ENCODE measurements at places on chromosomes 7 and 10.

DNA sequence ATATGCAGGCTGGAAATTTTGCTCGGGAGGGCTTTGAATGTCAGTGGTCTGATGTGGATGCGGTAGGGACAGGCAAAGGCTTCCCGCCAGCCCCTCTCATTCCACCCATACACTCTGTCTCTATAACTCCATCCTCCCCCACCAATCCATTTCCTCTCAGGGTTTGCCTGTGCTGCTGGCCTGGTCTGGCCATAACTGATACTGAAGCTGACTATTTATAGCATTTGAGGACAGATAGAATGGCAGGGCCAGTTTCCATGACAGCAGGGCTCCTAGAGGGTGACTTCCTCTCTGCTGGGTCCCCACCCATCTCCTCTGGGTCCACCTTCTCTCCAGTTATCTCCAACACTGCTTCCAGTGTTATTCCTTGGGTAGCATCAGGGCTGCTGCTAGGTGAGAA, 6.6 kb upstream of the PDLIM1 start:
- peaks cover 6% of the 10 kb centered on the region for H3K4me1 ChIP-seq
- peaks cover 31% of the 10 kb centered on the region for H3K27me3 ChIP-seq
- no peaks in the 10 kb centered on the region for H3K36me3 ChIP-seq
- DNase-seq, result no peak

GRCh38 chr10:15444105-15445005, 73.3 kb upstream of the FAM171A1 start:
- H3K4me3 ChIP-seq, result no peak overlapping the region
- no peaks in the 10 kb centered on the region for H3K36me3 ChIP-seq
- no peak for DNase-seq

DNA sequence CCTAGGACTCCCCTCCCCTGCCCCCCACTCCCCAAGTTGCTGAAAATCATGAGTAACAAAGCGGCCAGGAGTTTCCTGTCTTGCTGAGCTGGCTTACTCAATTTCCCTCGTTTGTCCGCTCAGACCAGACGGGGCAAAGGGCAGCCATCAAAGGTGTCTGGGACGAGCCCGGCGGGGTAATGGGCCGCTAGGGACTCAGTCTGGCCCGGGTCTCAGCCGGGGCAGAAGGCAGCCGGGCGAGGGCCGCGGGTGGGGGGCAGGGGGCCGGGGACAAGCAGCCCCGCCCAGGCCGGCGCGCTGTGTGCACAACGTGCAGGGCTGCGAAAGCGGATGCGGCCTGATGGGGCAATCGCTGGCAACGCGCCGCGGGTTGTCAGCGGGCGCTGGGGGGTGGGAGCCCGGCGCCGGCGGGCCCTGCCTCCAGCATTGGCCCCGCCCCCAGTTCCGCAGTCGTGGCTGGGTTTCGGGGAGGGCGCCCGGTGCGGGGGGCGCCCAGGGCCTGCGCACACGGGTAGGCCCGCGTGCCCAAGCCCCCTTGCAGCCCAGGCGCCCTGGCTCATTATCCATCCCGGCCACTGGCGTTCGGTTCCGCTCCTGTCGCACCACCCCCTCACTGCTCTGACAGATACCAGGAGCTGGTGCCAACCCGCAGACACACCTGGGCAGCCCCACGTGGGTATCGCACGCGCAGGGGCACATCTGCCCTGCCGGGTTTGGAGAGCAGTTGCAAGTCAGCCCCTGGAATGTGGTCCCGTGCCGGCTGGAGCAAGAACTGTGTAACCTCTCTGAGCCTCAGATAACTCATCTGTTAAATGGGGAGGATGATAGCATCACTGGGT, 35.1 kb downstream of the DNAJB12 start:
- peak overlapping the region; percentile 100 for H3K27ac ChIP-seq
- peak; percentile 93 for DNase-seq
- H3K4me1 ChIP-seq, result peaks cover 90% of the 10 kb centered on the region
- peak overlapping the region; percentile 97 for H3K4me3 ChIP-seq

DNA sequence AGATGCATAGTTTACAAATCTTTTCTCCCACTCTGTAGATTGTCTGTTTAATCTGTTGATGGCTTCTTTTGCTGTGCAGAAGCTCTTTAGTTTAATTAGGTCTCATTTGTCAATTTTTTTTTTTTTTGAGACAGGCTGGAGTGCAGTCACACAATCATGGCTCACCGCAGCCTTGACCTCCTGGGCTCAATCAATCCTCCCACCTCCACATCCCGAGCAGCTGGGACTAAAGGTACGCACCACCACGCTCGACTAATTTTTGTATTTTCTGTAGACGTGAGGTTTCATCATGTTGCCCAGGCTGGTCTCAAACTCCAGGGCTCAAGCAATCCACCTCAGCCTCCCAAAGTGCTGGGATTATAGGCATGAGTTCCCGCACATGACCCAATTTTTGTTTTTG, 1655.8 kb downstream of the REEP3 start:
- H3K36me3 ChIP-seq, result peaks cover 1% of the 10 kb centered on the region
- H3K27me3 ChIP-seq, result no peaks in the 10 kb centered on the region
- DNase-seq, result no peak
- no peaks in the 10 kb centered on the region for H3K4me1 ChIP-seq
- H3K4me3 ChIP-seq, result no peak overlapping the region

GRCh38 chr7:129405527-129405926, 28.7 kb upstream of the STRIP2 start:
- no peak for DNase-seq
- peak overlapping the region; percentile 76 for H3K4me3 ChIP-seq
- H3K36me3 ChIP-seq, result peaks cover 7% of the 10 kb centered on the region

DNA sequence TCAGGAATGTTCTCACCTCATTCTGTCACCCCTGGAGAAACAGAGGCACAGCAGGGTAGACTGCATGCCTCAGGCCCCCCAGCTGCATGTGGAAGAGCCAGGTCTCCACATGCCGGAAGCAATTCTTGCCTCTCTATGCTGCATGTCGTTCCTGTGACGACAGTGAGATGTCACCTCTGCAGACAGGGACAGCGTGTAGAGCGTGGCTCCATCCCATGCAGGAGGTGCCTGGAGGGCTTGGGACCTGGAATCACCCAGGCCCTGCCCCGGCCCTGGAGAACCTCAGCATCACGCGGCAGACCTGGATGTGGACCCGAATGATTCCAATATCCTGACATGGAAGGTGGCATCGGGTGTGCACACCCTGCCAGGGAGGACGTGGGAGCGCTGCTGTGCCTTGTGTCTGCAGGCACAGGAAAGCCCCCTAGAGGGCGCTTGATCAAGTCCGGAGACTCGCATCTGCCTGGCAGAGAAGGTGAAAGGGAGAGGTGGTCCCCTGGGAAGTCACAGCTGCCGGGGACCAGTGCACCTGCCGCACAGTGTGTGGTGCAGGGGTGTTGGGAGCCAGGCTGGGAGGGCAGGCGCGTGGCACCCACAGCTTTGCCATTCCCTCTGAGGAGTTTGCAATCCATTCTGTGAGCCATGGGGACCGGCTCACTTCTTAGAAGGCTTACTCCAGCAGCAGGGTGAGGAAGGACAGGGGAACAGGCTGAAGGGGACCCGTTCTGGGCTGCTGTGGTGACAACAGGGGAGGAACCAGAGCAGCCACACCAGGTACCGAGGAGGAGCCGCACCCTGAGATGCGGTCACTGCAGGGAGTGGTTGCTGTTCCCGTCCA, 45.3 kb upstream of the EN2 start:
- H3K4me1 ChIP-seq, result no peaks in the 10 kb centered on the region
- DNase-seq, result peak; percentile 61

DNA sequence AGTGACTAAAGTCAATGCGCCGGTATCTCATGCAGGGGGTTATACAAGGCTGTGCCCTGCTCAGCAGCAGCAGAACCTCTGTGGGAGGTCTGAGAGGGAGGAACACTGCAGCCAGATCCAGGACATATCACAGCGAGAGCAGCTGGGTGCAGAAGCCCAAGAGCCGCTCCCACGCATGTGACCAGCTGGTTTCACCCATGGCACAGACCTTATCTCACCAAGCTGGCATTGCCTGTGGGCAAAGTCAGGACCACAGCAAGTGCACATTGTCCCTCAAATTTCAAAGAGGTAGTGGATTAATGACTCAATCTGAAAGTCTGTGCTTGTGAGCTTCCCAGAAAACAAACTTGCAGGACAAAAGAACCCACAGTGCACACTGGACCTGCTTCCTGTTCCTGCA, 31.6 kb upstream of the AKR1C1 start:
- no peak for DNase-seq
- H3K27me3 ChIP-seq, result no peaks in the 10 kb centered on the region
- no peaks in the 10 kb centered on the region for H3K36me3 ChIP-seq
- H3K27ac ChIP-seq, result no peak overlapping the region

GRCh38 chr10:120980279-120981255, 129.4 kb downstream of the WDR11 start:
- no peak overlapping the region for H3K4me3 ChIP-seq
- DNase-seq, result no peak
- peaks cover 50% of the 10 kb centered on the region for H3K27me3 ChIP-seq
- no peaks in the 10 kb centered on the region for H3K4me1 ChIP-seq
- no peaks in the 10 kb centered on the region for H3K36me3 ChIP-seq
- no peak overlapping the region for H3K27ac ChIP-seq

DNA sequence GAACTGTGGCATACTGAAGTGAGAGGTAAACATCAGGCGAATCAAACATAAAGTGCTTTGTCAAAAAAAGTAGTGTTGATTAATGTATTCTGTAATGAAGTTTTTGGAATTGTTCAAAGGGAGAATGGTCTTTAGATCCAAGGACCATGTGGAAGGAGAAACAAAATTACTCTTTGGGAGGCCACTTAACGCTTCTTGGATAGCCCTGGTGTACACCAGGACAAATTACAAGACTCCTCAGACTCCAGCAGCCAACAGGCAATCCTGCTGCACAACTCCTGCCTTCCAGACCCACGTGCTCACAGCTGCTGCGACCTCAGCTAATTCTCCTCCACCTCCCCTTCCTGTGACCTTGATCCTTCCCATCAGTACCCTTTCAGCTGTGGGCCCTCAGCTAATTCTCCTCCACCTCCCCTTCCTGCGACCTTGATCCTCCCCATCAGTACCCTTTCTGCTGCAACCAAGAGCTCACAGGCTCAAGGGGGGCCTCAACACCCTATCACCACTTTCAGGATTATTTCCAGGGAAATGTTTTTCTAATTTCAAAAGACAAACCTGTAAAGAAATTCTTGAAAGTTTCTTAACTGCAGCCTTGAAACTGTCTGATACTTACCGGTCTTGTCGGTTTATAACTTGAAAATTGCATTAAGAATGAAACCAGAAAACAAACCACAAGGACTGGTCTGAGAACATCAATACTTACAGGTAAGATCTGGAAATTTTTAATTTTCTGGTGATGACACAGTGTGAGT, 29.7 kb upstream of the DDC start:
- no peaks in the 10 kb centered on the region for H3K36me3 ChIP-seq
- H3K4me1 ChIP-seq, result peaks cover 28% of the 10 kb centered on the region
- H3K27ac ChIP-seq, result peak overlapping the region; percentile 34
- H3K4me3 ChIP-seq, result peak overlapping the region; percentile 77
- no peak for DNase-seq
- peaks cover 18% of the 10 kb centered on the region for H3K27me3 ChIP-seq

DNA sequence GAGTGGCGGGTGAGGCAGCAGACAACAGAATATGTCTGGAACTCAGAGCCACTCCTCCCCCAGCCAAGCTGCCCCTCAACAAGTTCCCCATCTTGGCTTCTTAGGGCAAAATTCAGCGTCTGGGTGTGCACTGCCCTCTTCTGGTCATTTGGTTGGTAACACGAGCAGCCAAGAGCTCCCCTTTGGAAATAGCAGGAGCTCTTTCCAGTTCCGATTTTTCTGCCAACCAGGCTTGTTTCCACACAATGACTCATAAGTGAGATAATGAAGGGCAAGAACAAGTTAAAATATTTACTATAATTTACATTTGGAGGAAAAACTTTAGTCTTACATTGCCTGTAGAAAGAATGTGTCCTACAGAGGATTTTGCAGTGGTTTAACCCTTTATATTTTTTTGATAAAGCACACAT, 70.5 kb downstream of the ADCYAP1R1 start:
- peak; percentile 45 for DNase-seq
- no peak overlapping the region for H3K4me3 ChIP-seq
- H3K27me3 ChIP-seq, result peaks cover 7% of the 10 kb centered on the region
- no peaks in the 10 kb centered on the region for H3K4me1 ChIP-seq
- no peak overlapping the region for H3K27ac ChIP-seq

- H3K36me3 ChIP-seq, result peaks cover 5% of the 10 kb centered on the region
- H3K27ac ChIP-seq, result peak overlapping the region; percentile 79
- no peaks in the 10 kb centered on the region for H3K27me3 ChIP-seq
These were observed 9.2 kb downstream of the ITPRIP start for GRCh38 chr10:104328896-104329710.

DNA sequence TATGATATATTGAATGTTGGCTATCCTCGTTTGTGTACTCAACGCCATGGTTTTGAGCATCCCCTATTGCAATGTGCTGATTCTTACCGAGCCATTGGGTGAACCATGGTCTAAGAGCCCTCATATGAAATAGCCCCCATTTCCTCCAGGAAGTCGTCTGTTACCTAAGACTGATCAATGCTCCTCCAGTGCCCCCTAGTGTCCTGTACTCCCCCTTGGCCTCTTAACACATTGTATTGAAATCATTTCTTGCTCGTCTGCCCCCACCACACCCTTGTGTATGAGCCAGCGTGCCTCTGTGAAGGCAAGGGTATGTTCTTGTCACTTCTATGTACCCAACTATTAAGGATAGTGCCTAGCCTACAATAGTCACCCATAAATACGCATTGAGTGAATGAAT, 11.2 kb upstream of the SLC35B4 start:
- H3K27me3 ChIP-seq, result peaks cover 13% of the 10 kb centered on the region
- no peaks in the 10 kb centered on the region for H3K36me3 ChIP-seq
- H3K27ac ChIP-seq, result peak overlapping the region; percentile 4
- H3K4me1 ChIP-seq, result peaks cover 13% of the 10 kb centered on the region
- peak; percentile 60 for DNase-seq

DNA sequence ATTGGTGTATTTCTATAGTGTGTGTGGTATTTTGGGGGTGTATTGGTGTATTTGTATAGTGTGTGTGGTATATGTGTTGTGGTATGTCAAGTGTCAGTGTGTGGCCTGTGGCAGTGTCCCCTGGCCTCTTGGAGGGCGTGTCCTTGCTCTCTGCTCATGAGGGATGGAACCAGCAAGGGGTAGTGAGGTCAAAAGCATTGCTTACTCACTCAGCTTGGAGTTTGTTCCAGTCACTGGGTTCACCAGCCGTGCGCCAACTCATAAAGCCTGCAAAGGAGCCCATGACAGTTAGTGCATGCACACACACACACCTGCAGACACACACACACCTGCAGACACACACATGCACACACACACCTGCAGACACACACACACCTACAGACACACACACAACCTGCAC, 4.3 kb upstream of the TRPV6 start:
- H3K27me3 ChIP-seq, result peaks cover 7% of the 10 kb centered on the region
- H3K4me1 ChIP-seq, result no peaks in the 10 kb centered on the region
- no peak for DNase-seq
- H3K27ac ChIP-seq, result no peak overlapping the region
- H3K4me3 ChIP-seq, result no peak overlapping the region

GRCh38 chr10:102242118-102242485, 790 bp upstream of the PITX3 start:
- no peak overlapping the region for H3K27ac ChIP-seq
- H3K4me1 ChIP-seq, result peaks cover 28% of the 10 kb centered on the region
- DNase-seq, result no peak
- H3K36me3 ChIP-seq, result no peaks in the 10 kb centered on the region
